IPS DF 6.9 (cell line): ENCODE measurements at places on chromosomes 5 and 9.

GRCh38 chr5:154791535-154791934, 36.4 kb downstream of the LARP1 start:
- DNase-seq, result no peak

DNA sequence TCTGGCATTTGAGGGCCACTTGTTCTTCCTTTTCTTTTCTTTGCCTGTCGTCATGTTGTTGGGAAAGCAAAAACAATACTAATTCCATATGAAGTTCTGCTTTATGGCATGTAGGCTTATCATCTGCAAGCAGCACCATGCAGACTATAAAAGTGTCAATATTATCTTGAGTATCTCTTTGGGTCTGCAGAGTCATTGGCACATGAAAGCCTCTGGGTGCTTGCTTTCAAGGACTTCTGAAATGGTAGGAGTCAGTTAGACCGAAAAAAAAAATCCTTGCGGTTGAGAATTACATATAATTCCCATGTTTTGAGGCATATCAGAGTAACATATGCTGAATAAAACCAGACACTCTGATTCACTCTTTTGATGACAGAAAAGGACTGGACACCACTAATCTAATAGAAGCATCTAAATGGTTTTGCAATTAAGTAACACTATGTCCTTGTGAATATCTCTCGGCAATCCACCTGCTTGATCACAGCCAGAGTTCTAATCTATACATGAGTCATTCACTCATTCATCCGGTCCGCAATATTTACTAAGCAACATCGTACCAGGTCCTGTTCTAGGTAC, 44.4 kb downstream of the GNAQ start:
- DNase-seq, result no peak

DNA sequence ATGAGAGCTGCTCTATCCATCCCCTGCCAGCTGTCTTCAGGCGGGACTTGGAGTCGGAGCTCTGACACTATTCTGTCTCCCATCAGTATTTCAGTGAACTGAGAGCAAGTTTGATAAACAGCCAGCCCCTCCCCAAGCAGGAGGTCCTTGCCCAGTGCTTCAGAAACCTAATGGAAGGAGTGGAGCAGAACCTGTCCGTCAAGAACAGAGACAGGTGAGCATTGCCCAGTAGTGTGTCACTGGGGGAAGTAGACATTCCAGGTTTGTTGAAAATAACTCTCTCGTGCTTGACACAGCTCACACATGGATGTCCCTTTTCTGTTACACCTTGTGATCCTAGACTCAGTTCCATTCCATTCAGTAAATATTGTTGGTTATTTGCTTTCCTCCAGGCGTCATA, 13.2 kb upstream of the TLX3 start:
- no peak for DNase-seq

DNA sequence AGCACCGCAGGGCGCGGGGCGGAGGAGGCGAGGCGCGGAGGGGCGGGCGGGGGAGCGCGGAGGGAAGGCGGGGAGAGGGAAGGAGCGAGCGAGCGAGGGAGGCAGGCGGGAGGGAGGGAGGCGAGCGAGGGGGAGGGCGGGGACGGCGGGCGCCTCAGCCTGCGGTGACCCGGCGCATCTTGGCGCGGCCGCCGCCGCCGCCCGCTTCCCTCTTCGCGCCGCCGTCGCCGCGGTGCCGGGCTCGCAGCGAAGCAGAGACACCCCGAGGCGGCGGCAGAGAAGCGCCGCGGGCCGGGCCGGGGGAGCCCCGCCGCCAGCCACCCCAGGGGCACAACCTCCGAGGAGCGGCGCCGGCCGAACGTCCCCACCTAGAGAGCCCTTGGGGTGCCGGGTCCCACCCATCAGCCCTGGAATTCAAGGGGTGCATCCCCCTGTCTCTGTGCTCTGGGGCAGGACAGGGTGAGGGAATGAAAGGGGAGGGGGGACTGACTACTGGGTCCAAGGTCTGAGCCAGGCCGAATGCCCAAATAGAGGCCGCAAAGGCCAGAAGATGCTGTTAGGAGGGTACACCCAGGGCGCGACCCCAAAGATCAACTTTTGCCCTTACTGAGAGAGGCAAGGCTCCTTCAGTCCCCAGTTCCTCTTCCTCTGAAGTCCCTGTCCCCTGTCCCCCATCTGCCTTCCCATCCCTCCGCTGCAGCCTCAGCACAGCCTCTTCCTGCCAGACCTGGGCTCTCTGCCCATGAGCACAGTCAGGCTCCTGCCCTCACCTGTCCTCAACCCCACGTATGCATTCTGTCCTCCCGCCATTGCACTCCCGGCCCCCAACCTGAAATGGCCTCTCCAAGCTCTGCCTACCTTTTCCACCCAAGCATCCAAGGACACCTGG, at the start of gene ADAMTS2:
TSS of gene ADAMTS2 (minus strand) at position 29 of the 889 bp plus-strand sequence. CDS start 133 bp downstream, outside the sequence.
- no peak for DNase-seq

- no peak for DNase-seq
Measured at GRCh38 chr5:132095424-132095972, 21.9 kb downstream of the CSF2 start.

GRCh38 chr9:92276331-92277032, 17.0 kb downstream of the IARS1 start:
- DNase-seq, result no peak

DNA sequence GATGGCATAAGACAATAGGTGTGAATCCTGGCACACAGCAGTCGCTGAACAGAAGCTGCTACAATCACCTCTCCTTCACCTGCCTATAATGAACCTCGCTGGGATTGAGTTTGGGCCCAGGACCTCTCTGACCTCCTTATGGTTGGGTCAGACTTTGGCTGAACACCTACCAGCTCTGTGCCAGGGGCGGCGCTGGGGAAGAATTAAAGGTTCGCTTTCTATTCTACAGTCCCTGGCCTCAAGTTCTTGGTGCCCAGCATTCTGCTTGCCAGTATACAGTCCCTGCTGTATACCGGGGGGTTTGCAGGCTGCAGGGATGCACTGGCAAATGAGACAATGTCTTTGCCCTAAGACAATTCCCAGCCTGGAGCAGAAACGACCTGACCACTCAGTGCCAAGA, 895 bp upstream of the STRBP start:
- no peak for DNase-seq

- no peak for DNase-seq
Measured at GRCh38 chr5:168227001-168227400, 64.4 kb upstream of the WWC1 start.

- DNase-seq, result no peak
Measured at GRCh38 chr5:33273985-33274384, 166.8 kb upstream of the TARS1 start.

GRCh38 chr5:174064171-174064570, 18.7 kb downstream of the NSG2 start:
- no peak for DNase-seq

- no peak for DNase-seq
Measured at GRCh38 chr5:144336191-144336961, 165.7 kb downstream of the KCTD16 start.
